Osteocyte (in vitro differentiated cells): ENCODE measurements at places on chromosomes 13 and 19.
A peak's percentile ranks its signal among the peaks of the same experiment; 100 is the strongest.

- DNase-seq: no peak
Observed at GRCh38 chr13:74755065-74755464, 620.9 kb upstream of the KLF12 start.

DNA sequence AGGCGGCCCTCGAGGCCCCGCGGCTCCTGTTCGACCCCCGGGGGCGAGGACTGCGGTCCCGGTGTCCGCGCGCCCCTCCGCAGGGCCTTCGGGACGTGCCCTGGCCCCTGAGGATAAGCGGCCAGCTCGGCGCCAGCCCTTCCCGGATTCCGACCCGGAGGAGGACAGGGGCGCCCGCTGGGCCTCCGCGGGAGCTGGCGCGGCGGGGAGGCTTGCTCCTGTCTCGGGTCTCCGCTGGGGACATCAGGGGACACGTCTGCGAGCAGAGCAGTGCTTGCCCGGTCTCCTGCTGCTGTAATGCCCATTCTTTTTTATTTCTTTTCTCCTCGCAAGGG is 829 bp downstream of the B3GLCT start:
- DNase-seq: peak; percentile 88

DNA sequence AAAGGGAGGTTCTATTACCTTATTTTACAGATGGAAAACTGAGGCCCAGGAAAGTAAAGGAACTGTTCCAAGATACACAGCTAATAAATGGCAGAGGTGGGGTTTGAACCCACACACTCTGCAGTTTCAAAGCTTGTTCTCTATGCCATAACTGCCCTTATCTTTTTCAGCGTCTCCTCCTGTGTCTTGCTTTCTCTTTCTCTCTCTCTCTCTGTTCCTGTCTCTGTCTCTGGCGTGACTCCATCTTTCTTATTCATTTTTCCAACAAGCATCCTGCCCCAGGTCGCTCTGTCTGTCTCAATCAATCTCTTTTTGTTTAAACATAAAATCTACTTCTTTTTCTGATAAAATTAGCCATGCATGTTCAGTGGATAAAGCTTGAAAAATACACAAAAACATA is 3.2 kb upstream of the IFNL4 start:
- no peak for DNase-seq

DNA sequence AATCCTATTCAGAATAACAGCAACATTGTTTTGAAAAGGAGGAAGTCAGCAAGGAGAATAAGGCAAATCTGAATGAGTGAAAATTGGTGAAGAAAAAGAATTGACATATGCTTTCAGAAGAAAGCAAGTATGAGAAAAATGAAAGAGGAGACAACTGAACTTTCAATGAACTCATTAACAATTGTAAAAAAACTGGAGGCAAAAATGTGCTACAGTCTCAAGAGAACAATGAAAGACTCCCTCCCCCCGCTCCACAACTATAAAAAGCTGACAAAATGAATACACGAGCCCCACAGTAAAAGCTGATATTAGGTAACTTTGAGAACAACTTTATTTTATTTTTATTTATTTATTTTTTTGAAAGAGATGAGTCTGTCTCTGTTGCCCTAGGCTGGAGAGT is 373.1 kb downstream of the DIAPH3 start:
- DNase-seq: no peak
